ENCODE measurements at places on chromosomes 1 and 21.

DNA sequence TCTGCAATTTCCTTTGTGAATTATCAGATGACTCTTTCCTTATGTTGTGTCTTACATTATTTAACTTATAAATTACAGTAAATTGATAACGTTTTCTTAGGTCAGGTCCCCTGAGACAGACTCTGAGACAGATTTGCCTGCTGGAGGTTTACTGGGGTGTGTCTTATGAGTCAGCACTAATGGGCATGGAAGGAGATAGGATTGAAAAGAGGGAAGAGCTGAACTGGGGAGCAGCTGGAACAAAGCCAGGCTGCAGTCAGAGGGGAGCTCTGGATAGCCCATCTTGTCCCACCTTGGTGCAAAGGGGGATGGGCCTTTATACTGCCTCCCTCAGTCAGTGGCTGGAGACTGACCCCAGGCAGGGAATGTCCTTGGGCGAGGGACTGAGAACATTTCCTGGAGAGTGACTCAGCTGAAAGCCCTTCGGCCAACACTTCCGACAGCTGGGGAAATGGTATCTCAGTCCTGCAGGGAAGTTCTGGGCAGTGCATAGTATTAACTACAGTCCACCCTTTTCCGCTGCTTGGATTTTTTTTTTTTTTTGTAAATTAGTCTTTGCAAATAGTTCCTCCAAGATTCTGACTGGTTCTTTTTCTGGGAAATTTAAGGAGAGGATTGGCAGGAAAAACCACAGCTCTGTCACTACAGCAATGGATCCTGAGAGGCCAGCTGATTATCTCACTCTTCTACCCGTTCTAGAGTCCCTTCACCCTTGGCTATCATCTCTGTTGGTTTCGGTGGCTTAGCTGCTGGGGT, 39.1 kb upstream of the CDC42BPA start:
- DNase-seq, result no peak

DNA sequence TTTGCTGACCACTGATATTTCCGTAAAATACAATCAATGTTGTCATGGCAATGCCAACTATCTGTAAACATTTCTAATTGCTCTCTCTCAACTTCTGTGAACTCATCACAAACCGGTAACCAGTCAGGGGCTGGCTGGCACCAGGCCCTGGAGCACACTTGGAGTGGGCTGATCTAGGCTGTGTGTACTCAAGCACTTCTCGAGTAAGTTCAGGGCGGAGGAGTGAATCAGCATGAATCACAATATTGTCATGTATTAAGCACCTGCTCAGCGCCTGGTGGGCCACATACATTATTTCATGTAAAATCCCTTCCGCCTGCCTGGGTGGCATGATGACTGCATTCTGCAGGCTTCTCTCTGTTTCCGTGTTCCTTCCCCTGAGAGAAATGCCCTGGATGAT, 212.4 kb downstream of the FOXD2 start:
- DNase-seq, result no peak

GRCh38 chr1:160419838-160420169, 19.4 kb downstream of the VANGL2 start:
- no peak for DNase-seq

- DNase-seq, result no peak
Measured at GRCh38 chr1:153881751-153882150, 41.0 kb downstream of the GATAD2B start.
